ENCODE measurements at places on chromosomes 4 and X.

- DNase-seq, result no peak
These were observed 109.0 kb downstream of the ENOX2 start for GRCh38 chrX:130793975-130794374.

DNA sequence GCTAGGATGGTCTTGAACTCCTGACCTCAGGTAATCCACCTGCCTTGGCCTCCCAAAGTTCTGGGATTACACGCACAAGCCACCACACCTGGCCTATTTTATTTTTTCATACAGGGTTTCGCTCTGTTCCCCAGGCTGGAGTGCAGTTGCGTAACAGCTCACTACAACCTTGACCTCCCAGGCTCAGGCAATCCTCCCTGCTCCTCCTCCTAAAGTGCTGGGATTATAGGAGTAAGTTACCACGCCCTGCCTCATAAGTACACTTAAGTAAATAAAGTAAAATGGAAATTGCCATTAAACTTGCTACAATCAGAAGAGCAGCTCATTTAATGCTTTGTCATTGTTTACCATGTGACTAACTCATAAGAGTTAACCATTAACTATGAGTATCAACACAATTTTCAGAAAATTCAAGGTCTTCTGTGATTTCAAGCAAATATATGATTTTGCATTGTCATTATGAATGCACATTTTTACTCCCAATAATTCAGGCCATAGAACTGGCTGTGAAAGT lies 12.3 kb downstream of the UGDH start:
- DNase-seq, result no peak

GRCh38 chr4:32180086-32180485 lies 1459.9 kb downstream of the PCDH7 start:
- no peak for DNase-seq

GRCh38 chr4:144715230-144715629 lies 69.3 kb downstream of the HHIP start:
- no peak for DNase-seq

- DNase-seq, result no peak
These were observed 43.4 kb downstream of the C4orf51 start for GRCh38 chr4:145723336-145723735.

DNA sequence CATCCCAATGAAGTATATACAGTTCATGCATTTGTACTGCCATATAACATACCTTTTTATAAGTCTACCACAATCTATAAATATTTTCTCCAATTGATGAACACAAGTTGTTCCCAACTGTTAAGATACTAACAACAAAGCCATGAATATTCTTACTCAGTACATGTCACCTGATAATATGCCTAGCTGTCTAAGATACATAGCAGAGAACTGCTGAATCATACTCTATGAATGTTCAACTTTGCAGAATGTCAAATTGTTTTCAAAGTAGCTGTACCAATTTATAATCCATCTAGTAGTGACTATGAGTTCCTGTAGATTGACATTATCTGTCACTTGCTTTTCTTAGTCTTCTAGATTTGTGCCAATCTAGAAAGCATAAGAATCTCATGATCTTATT lies 84.9 kb downstream of the RAB28 start:
- DNase-seq, result no peak
